SK-N-SH treated with all-trans-retinoic acid at 6 μM for 48 hours (cell line): ENCODE measurements at places on chromosomes 5 and 9.

GRCh38 chr5:174825587-174825986, 101.2 kb downstream of the MSX2 start:
- no peak for ATAC-seq

DNA sequence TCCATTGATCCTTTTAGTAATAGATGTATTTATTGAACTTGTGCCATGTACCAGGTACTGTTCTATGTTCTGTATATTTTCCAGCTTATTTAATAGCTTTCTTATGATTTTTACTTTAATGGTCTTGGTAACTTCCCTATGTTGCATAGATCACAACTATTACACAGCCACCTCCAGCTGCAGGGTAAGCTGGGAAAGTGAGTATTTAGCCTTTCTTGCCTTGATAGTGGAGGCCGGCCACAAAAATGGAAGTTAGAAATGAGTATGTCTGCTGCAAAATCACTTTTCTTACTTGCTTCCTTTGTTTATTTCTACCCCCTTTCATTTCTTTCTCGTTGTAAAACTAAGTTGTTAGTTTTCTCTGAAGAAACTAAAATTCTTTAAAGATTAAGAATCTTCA, 43.1 kb upstream of the ANKDD1B start:
- ATAC-seq, result no peak

GRCh38 chr9:107894572-107895261, 405.1 kb upstream of the KLF4 start:
- peak; percentile 88 for ATAC-seq

DNA sequence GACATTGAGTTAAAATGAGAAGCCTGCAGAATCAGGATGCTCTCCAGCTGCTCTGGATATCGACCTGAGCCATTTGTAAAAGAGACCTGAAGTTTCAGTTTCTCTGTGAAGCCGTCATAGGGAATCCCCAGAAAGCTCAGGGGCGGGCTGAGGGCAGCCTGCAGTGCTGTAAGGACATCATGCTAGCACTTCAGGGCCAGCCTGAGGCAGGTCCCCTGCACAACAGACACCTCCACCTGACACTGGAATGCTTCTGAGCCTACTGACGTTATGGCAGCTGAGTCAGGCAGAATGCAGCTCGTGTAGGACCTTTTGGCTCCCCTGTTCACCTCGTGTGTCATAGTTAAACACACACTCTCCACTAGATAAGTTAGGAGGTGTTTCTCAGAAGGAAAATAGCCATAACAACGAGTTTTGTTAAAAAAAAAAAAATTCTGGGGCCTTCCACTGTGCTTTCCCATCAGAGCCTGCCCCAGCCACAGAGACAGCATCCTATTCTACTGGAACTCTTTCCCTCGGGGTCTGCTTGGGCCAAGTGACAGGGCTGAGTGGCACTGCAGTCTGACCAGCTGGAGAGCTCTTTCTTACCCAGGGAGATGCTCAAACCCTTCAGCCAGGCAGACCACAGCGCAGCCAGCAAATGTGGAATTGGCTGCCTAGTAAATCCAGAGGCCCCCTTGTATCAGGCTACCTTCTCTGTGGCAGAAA, 354.9 kb downstream of the DIRAS2 start:
- ATAC-seq, result no peak
